ENCODE measurements at places on chromosomes 5 and 9. TPM values are rescaled to one million over a fixed set of nuclear protein-coding genes. Genes with fewer than 3 reads are reported as not detected.

The CD274 gene
- 1.3 TPM for polyA plus RNA-seq

The TXNDC15 gene
- 77.6 TPM for polyA plus RNA-seq

The ALDH1A1 gene
- polyA plus RNA-seq, result 37.5 TPM

The CBY3 gene
- 1.1 TPM for polyA plus RNA-seq

The CCNJL gene
- polyA plus RNA-seq, result 7.9 TPM

The GLDC gene
- 6.8 TPM for polyA plus RNA-seq

The SLIT3 gene
- polyA plus RNA-seq, result 51.0 TPM

The LRRC19 gene
- 0.60 TPM for polyA plus RNA-seq

The PAEP gene
- polyA plus RNA-seq, result not detected

The ANKRD33B gene
- 0.53 TPM for polyA plus RNA-seq

The FCN2 gene
- not detected for polyA plus RNA-seq

The IL13 gene
- not detected for polyA plus RNA-seq

The ZNF462 gene
- 29.2 TPM for polyA plus RNA-seq

The TMEM171 gene
- polyA plus RNA-seq, result 0.14 TPM

Data from right lung (tissue), 10 donors.